Motor neuron (in vitro differentiated cells): ENCODE measurements at places on chromosomes 6 and 20. TPM values are rescaled to one million over a fixed set of nuclear protein-coding genes. Genes with fewer than 3 reads are reported as not detected.

DNA sequence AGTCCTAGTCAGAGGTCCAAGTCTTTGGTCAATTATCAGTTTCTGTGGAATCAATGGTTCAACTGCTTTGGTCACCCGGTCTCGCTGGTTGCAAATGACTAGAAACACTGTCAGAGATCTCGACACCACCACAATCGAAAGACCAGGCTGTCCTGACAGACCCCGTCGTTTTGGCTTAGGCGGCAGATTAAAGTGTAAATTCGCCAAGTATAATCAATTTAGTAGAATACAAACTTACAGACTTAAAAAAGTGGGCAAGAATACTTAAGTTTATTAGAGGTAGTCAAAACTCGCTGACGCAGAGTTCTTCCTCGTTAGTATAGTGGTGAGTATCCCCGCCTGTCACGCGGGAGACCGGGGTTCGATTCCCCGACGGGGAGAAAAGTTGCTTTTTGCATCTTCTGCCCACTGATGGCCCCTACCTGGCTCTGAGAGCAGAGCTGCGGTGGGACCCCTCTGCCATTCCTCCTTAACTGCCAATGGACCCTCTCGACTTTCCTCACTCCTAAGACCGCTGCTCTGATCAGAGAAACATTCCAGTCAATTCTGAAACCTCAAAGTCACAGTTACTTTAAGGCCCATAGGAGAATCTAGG, 30.6 kb upstream of the ZNF184 start:
- ATAC-seq = peak; percentile 80

DNA sequence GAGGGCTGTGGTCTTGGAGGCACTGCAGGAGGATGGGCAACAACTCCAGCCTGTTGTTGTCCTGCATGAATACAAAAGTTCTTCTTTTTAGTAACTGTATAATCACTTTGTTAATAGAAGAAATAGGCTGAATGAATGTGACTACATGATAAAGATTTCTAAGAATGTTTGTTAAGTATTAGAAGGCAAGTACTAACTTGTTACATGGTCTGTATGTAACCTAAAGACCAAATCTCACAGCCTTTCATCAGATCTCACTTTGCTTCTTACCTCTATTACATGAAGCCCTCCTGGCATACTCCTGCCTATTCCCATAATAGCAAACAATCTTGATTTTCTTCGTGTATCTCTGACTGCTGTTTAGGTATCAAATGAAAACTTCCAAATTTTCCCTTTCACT, 73.4 kb downstream of the REPS1 start:
- ATAC-seq = no peak

DNA sequence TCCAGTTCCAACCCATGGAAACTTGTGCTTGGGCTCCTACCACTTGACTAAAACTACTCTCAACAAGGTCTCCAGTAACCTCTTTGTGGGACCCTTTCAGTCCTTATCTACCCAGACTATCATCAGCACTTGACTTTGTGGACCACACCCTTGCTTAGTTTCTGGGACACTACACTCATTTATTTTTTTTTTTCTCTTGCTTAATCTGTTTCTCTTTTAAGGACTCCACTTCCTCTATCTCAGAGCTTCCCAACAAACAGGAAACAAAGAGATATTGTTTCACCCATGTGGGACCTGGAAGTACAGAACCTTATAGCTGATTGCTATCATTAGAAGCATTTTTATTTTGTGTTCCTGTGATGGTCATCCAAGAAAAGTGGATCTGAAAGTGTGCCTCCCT, 28.8 kb upstream of the ME1 start:
- ATAC-seq = no peak

- ATAC-seq = no peak
These were observed 19.7 kb downstream of the UBE2V1 start for GRCh38 chr20:50093240-50093639.

DNA sequence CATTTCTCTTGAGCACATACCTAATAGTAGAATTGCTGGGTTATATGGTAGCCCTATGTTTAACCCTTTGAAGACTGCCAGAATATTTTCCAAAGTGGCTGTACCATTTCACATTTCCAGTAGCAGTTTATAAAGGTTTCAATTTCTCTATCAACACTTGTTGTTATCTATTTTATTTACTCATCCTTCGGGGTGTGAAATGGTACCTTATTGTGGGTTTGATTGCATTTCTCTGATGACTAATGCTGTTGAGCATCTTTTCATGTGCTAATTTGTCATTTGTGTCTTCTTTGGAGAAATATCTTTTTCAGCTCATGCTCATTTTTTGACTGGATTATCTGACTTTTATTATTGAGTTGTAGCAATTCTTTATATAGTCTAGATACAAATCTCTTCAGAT, 5.4 kb downstream of the ENPP4 start:
- ATAC-seq = no peak

DNA sequence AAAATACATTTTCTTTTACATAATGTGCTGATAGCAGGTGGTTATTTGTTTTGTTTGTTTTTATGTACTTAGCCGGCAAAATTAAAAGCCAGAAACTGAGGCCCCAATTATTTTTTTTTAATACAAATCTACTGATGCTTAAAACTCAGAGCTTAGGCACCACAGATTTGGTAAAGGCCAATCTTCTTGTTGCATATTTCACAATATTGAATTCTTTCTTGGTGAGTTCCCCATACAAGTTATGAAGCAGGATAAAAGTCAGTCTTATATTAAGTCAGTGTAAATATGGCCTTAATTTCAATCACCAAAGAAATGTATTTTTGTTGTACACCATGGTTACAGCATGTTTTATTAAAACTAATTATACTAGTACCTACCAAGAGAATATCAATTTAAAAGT, 16.3 kb upstream of the ZDHHC14 start:
- no peak for ATAC-seq

DNA sequence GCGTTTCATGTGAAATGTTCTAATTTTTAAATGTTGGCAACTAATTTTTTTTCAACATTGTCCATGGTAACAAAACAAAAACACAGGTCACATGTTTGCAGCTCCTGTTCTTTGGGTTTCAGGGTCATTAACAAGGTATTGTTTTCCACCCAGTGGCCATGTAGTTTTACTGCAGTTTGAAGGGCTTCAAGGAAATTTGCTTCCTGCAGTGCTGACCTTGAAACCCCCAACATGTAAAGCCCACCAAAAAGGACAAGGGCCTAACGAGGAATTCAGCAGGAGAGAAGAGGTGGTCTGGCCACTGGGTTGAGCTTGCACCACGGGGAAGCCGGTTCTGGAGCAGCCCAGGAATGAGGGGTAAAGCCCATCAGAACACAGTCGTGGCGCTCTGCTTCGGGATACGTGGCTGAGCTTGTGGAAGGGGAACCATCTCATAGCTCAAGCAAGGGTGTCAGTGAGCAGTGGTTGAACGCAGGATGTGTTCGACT, 13.9 kb upstream of the KLHL31 start:
- peak; percentile 81 for ATAC-seq

The ADGB gene
- total RNA-seq = 0.45 TPM in 1 of 2 replicates, not detected in the other

The ID1 gene
- total RNA-seq = 10.0 and 29.7 TPM in 2 replicates

The FNDC1 gene
- 5.7 and 6.5 TPM in 2 replicates for total RNA-seq
